ENCODE measurements at places on chromosomes 4 and X.
A peak's percentile ranks its signal among the peaks of the same experiment; 100 is the strongest.

GRCh38 chrX:38166478-38167083 is 54.1 kb downstream of the SRPX start:
- DNase-seq: no peak

DNA sequence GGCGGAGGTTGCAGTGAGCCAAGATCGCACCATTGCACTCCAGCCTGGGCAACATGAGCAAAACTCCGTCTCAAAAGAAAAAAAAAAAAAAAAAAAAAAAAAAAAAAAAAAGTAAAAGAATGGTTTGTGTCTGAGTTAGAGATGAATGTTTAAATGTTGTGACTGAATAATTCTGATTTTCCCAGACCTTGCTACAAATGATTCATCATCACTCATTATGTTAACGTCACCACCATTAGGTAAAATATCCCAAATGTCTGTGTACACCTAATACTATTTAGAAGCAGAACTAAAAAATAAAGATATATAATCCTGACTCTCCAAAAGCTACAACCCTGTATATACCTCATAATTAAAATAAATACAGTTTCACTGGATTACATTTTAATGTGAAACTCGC is 70.8 kb downstream of the HHIP start:
- no peak for DNase-seq

DNA sequence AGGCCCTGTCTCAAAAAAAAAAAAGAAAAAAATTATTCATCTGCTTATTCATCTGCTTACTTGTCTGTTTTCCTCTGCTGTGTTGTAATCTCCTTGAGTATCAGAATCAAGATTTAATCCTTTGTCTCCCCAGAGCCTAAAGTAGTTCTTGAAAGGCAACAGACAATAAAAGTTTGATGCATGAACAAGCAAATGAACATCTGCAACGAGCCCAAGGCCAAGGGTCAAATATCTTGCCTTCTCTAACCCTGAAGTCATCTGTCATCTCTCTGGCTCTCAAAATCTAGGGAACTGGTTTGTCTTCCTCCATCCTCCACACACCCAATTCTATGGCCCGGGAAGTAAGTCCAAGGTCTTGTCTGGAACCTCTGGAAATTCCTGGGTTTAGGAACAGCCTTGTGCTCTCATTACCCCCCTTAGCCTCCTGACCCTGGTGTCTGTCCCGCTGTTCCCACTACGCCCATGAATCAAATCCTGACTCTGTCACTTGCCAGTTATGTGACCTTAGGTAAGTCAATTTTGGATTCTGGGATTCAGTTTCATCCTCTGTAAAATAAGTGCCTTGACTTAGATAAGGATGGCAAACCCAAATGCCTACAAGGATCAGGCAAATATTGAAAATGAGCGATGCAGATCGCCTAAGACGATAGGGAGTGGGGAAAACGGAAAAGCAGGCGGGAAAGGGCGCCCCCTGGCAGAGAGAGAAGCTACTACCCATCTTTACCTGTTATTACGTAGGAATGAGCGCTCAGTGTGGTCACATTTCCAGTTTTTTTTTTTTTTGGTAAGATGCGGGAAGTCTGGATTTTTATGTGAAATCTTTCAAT is 102.7 kb upstream of the DHX15 start:
- DNase-seq: no peak

- DNase-seq: no peak
Observed at GRCh38 chr4:39614487-39615162, 24.0 kb downstream of the SMIM14 start.

GRCh38 chr4:171629182-171629581 is 184.0 kb upstream of the GALNTL6 start:
- DNase-seq: no peak

GRCh38 chrX:154482786-154483185 is 3.6 kb downstream of the UBL4A start:
- no peak for DNase-seq

- no peak for DNase-seq
Observed at GRCh38 chr4:25970691-25971432, 56.8 kb downstream of the SMIM20 start.

GRCh38 chr4:74624351-74625151 is 169.8 kb downstream of the BTC start:
- peak; percentile 93 for DNase-seq

GRCh38 chr4:182775075-182775474 is 142.1 kb downstream of the DCTD start:
- no peak for DNase-seq

DNA sequence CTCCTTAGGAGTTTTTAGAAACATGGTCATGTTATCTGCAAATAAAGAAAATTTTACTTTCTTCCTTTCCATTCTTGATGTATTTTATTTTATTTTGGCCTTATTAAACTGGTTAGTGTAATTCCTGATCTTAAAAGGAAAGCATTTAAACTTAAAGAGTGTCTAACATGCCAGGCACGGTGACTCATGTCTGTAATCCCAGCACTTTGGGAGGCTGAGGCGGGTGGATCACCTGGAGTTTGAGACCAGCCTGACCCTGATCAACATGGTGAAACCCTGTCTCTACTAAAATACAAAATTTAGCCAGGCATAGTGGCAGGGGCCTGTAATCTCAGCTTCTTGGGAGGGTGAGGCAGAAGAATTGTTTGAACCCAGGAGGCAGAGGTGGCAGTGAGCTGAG is 281.3 kb downstream of the PTTG2 start:
- no peak for DNase-seq

- DNase-seq: no peak
Observed at GRCh38 chr4:915041-915474, 17.1 kb downstream of the GAK start.

DNA sequence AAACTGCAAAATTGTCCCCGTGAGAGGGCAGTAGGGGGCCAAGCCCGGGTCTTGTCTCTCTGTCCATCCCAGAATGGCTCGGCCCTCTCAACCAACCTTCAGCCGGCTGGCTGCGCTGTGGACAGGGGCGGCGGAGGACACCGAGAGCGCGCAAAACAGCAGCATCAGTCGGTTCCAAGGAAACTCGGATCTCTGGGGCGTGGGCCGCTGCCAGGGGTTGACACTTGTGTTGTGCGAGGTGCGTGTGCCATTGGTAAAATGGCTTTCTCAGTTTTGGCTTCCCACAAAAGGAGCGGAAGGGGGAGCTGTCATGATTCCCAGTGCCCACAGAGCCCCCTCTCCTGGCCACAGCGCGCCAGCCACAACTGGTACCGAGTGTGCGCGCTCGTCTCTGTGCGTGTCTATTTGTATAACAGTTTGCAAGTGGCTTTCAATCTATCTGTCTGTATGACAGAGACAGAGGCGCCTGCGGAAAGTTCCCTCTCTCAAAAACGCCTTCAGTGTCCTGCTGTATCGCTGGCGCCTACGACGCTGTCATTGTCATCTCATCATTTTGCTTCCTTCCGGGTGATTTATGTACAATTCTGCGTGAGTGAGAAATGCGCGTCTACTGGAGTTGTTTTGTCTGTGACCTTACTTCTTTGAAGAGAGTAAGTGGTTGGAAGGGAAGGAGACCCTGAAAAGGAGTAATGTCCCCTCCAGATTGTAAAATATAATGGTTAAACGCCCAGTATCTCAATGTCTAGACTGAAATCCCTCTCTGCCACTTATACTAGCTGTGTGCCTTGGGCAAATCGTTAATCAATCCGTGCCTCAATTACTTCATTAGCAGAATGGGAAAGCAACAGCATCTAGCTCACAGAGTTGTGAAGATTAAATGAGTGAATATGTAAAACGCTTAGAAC is 1.8 kb downstream of the DKK2 start:
- DNase-seq: no peak

DNA sequence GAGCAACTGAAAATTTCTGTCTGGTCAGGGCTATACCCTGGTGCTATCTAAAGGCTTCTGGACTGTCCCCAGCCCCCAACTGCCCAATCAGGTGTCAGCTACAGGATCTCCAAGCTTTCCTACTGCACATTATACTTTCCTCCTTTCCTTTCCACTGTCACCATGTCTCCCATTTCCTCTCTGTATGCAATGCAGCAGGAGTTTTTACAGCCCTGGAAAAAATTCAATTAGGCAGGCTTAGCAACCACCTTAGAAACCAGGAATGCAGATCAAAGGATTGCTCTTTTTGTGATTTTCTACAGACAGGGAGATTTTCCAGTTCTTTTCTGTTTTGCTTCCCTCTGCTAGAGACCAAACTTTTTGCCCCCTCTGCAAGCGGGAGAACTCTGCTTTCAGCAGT is 6.0 kb upstream of the NAF1 start:
- no peak for DNase-seq

DNA sequence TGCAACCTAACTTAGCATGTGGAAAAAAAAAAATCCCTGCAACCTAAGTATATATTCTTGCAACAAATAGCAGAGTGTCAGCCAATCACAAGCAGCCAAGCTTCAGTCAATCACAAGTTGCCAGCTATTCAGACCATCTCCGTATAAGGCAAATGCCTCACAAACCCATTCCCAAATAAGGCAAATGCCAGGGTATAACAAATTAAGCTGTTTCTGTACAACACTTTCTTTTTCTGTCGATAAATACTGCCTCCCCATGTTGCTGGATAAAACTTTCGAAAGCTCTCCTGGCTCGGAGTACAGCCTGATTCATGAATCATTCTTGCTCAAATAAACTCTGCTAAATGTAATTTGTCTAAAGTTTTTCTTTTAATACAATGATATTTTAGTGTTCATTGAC is 460.7 kb upstream of the SMIM31 start:
- DNase-seq: no peak

GRCh38 chr4:15918484-15919129 is 19.9 kb downstream of the FGFBP1 start:
- DNase-seq: no peak

GRCh38 chrX:137587151-137587550 is 21.2 kb downstream of the ZIC3 start:
- DNase-seq: no peak

DNA sequence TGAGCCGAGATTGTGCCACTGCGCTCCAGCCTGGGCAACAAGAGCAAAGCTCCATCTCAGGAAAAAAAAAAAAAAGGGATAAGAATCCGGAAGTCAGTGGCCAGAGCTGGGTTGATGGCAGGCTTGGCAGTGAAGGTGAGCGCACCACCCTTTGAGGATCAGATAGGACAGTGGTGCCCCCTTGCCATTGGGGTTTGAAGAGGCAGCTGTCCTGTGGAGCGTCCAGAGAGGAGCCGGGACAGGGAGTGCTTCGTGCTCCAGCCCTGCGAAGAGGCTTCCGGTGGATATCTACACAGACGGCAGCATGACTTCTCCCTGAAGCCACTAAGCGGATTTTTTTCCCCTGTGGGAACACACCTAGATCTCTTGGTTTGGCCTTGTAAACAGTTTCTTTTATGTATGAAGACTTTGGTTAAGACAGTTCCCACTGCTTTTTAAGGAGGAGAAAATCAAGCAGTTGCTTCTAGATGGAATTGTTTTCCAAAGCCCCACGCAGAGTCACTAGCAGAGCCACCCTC is 6.5 kb downstream of the TBC1D14 start:
- DNase-seq: no peak

DNA sequence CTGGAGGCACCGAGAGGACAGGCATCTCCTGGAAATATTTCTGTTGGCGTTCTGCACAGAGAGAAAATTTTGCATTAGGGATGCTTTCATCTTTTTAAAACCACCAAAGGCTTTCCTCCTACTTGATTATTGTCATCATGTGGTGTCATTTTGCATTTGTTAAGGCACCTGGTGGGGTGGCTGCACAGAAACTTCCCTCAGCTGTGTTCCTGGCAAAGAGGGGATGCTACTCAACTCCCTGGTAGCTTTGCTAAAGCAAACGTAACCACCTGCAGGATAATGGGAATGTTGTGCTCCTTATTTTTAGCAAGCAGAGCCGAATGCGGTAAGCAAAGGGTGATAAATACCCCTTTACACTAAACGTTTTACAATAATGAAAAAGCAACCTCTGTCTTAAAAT is 229.8 kb downstream of the STIM2 start:
- no peak for DNase-seq

GRCh38 chr4:153611679-153612078 is 72.4 kb upstream of the TLR2 start:
- peak; percentile 37 for DNase-seq

DNA sequence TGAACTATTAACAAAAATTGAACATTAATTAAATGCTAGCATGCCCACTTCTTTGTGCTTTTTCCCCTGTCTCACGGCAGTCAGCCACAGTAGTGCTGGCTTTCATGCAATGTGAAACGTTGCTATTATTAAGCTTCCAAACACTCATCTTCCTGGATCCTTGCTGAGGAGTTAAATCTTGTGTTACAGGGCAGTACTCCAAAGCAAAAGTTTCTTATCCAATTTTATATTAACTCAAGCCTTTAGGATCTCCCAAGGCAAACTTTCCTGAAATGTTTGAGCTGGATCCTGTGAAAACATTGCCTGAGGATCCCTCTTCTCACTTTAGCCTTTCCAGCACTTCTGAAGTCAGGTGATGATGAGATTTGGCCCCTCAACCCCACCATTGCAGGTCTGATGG is 1454.8 kb downstream of the FSTL5 start:
- DNase-seq: no peak

GRCh38 chr4:181173046-181173445 is 1070.2 kb upstream of the TENM3 start:
- DNase-seq: no peak

GRCh38 chr4:182885022-182885737 is 32.0 kb downstream of the DCTD start:
- DNase-seq: no peak

DNA sequence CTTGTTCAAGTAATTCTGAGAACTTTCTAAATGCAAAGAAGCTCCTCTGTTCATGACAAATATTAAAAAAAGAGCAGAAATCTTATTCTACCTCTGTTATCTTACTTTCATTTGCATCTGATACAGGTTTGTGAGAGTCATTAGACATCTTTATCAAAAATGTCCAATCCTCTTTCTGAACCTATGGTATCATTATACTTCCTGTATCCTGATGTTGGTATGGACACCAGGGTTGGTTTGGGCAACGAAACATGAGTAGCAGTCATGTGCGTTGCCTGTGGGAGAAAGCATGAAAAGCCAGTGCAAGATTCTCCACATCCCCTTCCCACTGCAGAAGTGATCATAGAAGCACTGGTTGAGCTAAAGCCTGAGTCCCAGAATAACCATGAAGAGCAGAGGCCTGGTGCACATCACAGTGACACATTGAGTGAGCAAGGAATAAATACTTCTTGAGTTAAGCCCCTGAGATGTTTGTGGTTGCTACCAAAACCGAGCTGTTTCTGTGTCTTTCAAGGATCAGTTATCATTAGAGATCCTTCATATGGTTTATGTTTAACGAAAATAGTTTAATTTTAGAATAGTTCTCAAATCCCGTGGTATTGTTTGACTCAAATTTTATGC is 197.2 kb downstream of the BANK1 start:
- DNase-seq: no peak

- DNase-seq: no peak
Observed at GRCh38 chrX:122982521-122982920, 201.6 kb upstream of the GRIA3 start.

DNA sequence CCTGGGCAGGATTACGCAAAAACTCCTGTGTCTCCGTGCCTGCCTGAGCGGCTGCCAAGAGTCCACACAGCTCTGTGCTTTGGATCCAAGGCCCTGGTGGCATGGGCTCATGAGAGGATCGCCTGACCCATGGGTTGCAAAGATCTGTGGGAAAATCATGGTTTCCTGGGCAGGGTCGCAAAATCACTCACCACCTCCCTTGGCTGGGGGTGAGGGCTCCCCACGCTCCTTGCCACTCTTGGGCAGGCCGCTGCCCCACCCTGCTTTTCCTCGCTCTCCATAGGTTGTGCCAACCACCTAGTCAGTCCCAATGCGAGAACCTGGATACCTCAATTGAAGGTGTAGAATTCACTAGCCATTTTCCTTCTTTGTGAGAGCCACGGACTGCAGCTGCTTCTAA is 66.5 kb upstream of the MAGEB18 start:
- no peak for DNase-seq

Data from non-pigmented ciliary epithelial cell (primary cell).